CD14-positive monocyte (primary cell): ENCODE measurements at places on chromosomes 3 and 15. TPM values are rescaled to one million over a fixed set of nuclear protein-coding genes. Genes with fewer than 3 reads are reported as not detected.

Gene SI
- polyA plus RNA-seq: not detected

Gene CYP11A1
- polyA plus RNA-seq: not detected in 2 replicates

DNA sequence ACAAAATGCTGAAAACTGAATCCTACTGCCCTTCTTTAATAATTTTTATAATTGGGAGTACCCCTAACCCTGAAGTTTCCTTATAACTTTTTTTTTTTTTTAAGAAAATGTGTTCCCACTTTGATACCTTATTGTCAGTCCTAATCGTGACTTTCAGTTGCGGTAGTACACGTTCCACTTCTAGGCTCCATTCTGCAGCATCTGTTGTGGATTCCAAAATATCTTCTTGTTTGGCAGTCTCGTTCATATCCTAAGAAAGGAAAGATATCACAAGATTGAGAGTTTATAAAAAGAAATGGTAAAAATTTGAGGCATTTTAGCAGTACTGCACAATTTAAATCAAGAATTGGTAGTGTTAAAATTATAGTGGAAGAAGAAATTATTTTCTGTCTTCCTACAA, 30.8 kb downstream of the IFT57 start:
- no peak for DNase-seq
- no peak overlapping the region for H3K27ac ChIP-seq
- H3K27me3 ChIP-seq: no peaks in the 10 kb centered on the region
- no peaks in the 10 kb centered on the region for H3K4me1 ChIP-seq

DNA sequence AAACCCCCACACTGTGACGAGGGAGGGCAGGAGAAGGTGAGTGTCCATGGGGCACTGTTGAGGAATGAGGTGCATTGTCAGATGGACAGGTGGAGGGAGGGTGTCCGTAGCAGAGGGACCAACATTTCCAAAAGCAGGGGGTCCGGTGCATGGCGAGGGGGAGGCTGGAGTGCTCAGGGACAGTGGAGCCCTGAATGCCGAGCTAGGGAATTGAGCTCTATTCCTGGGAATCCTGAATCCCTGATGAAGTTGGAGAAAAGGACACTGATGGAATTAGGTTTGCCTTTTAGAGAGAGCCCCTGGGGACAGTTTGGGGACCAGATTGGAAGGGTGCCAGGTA, 7.9 kb upstream of the ANPEP start:
- no peaks in the 10 kb centered on the region for H3K27me3 ChIP-seq
- no peak for DNase-seq
- H3K27ac ChIP-seq: no peak overlapping the region
- H3K4me1 ChIP-seq: peaks cover 76% of the 10 kb centered on the region

- H3K4me3 ChIP-seq: no peak overlapping the region
- DNase-seq: no peak
- no peak overlapping the region for H3K27ac ChIP-seq
- no peaks in the 10 kb centered on the region for H3K27me3 ChIP-seq
- H3K36me3 ChIP-seq: no peaks in the 10 kb centered on the region
Measured at GRCh38 chr3:121269389-121269788, 276.4 kb downstream of the POLQ start.

DNA sequence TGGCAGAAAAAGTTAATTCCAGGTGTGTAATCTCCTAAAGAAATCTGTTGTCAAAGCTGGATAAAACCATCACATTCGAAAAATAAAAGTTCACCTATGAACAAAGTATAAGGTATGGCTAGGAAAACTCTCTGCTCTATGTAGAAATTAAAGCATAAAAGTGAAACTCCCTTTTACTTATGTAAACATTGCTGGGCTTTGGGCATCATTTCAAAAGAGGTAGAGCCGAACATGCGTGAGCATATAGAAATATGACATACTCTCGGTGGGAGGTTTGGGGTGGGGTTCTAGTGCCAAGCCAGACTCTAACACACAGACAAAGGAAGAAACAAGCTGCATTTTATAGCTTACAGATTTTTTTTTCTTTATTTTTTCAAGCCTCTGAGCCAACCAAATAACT, 306.8 kb upstream of the ATP11B start:
- no peaks in the 10 kb centered on the region for H3K36me3 ChIP-seq
- no peaks in the 10 kb centered on the region for H3K4me1 ChIP-seq
- no peak for DNase-seq
- H3K27me3 ChIP-seq: no peaks in the 10 kb centered on the region

DNA sequence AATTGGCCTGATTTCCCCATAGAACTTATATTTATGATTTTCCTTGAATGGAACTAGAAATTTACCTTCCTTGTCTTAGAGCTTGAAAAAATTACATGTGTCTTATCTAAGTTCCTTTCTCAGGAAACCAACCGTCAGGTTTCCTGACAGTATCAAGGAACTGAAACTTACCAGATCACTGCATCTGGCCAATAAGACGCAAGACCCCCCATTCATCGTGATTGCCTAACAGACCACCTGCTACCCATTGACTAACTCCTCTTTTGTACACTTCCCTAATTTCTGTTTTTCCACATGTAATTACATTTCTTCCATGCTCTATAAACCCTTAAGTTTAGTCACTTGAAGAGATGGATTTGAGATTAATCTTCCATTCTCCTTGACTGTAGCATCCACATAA, 517.2 kb upstream of the CBLB start:
- H3K4me3 ChIP-seq: no peak overlapping the region
- no peaks in the 10 kb centered on the region for H3K36me3 ChIP-seq
- no peak for DNase-seq
- no peak overlapping the region for H3K27ac ChIP-seq

GRCh38 chr15:85333132-85333831, 47.1 kb upstream of the AKAP13 start:
- no peaks in the 10 kb centered on the region for H3K27me3 ChIP-seq
- no peak overlapping the region for H3K27ac ChIP-seq
- no peak for DNase-seq
- peaks cover 24% of the 10 kb centered on the region for H3K4me1 ChIP-seq
- H3K4me3 ChIP-seq: no peak overlapping the region
